ENCODE measurements at places on chromosomes 11 and 22.

DNA sequence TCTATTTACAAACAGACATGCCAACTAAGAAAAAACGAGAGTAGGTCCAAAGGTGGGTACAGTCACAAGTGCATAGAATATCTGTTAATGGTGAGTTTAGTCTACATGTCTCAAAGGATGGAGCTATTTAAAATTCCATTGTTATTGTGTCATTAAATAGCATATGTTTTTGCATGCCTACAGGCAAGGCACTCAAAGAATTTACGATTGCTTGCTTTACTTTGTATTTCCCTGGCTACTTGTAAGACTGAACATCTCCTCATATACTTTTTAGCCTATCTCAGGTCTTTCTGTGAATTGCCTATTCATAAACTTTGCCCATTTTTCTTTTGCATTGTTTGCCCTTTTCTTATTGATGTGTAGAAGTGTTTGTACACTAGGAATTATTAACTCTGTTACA, 39.7 kb downstream of the DEUP1 start:
- DNase-seq, result no peak

- DNase-seq, result no peak
These were observed 3.9 kb downstream of the ENDOD1 start for GRCh38 chr11:95093548-95093947.

- DNase-seq, result no peak
These were observed 2.6 kb downstream of the PGGHG start for GRCh38 chr11:291281-292210.

DNA sequence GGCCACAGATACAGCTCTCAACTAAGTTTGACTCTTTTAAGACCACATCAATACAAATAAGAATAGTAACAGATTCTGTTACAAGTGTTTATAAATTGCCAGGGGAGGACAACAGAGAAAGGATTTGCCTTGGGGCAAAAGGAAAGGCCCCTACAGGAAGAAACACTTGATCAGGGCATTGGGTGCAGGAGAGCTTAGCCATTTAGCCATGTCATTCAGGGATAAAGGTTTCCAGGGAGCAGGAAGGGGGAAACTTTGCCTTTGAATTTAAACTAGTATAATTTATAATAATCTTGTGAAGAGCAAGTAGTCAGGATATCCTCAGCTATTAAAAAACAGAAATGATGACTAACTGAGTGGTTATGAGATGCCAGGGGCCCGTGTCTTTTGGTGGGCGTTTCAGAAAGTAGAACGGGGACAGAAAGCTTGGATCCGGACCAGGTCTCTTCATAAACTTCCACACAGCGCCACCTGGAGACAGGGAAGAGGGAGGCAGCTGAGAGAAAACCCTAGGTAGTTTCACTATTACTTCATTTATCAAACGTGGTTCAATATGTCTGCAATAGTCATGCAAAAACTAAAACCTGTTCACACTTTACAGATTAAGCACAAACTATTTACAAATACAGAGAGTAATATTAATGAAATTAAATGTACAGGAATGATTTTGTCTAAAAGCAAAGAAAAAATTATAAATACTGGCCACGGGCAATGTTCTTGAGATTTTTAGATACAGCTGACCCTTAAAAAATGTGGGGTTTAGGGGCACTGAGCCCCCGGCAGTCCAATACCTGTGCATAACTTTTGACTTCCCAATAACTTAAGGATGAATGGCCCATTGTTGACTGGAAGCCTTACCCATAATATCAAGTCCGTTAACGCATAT, 11.0 kb upstream of the SLC5A4 start:
- DNase-seq, result peak; percentile 37

DNA sequence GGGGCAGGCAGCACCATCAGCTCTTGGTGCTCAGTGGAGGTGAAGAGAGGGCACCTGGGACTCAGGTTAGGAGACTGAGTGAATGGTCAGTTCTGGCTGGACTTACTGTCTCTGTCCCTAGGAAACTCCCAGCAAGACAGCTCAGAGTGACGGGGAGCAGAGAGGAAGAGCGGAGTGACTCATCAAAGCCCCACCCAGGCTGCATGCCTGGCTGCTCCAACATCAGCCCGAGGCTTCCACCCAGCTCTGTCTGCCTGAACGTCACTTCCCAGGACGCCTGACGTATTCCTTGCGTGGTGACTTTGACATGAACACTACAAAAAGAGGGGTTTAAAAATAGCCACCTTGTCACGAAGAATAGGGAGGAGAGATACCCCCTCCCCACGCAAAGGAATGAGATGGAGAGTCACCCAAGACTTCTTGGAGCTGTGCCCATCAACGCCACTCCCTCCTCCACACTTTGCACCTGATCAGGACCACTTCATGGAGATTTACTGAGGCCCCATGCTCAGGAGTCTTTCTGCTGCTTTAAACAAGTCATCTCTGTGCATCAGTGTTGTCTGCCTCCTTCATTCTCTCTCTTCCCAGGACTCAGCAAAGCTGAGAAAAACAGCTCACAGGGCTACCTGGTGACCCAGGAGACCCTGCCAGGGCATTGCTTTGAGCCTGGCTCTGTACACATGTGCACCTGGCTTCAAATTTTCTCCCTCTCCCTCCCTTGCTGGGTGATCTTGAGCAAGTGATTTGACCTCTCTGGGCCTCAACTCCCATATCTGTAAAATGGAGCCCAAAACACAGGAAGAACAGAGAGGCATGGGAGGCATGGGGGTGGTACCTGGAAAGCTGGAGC, 83.1 kb downstream of the MN1 start:
- peak; percentile 86 for DNase-seq

GRCh38 chr11:65604258-65604657, 8.7 kb upstream of the KCNK7 start:
- DNase-seq, result no peak

- DNase-seq, result no peak
These were observed 79.6 kb downstream of the PHF21B start for GRCh38 chr22:44930016-44930710.

GRCh38 chr11:133563505-133564025, 31.3 kb upstream of the OPCML start:
- no peak for DNase-seq

DNA sequence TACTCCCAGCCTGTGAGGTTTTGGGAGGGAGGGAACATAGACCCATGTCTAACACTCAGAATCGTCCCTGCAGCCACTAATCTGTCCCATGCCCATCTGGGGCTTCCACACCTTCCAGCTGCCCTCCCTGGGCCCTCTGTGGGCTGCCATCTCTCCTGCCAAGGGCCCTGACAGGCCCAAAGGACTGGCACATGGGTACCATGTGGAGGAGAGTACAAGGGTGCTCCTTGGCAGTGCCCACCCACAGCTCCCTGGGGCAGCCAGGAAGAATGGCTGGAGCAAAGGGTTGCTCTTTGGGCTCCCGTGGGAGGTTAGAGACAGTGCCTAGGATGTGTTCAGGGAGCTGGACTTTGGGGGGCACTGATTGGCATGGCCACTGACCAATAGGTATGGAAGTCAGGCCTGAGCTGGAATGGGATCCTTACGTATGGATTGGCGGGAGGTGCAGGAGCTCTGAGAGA, 56.8 kb downstream of the CD82 start:
- no peak for DNase-seq

- DNase-seq, result peak; percentile 78
These were observed 44.5 kb downstream of the WEE1 start for GRCh38 chr11:9617940-9618339.

GRCh38 chr11:61095021-61095420, 7.3 kb upstream of the CD5 start:
- no peak for DNase-seq

GRCh38 chr11:70458736-70459135, 60.4 kb downstream of the CTTN start:
- DNase-seq, result no peak

DNA sequence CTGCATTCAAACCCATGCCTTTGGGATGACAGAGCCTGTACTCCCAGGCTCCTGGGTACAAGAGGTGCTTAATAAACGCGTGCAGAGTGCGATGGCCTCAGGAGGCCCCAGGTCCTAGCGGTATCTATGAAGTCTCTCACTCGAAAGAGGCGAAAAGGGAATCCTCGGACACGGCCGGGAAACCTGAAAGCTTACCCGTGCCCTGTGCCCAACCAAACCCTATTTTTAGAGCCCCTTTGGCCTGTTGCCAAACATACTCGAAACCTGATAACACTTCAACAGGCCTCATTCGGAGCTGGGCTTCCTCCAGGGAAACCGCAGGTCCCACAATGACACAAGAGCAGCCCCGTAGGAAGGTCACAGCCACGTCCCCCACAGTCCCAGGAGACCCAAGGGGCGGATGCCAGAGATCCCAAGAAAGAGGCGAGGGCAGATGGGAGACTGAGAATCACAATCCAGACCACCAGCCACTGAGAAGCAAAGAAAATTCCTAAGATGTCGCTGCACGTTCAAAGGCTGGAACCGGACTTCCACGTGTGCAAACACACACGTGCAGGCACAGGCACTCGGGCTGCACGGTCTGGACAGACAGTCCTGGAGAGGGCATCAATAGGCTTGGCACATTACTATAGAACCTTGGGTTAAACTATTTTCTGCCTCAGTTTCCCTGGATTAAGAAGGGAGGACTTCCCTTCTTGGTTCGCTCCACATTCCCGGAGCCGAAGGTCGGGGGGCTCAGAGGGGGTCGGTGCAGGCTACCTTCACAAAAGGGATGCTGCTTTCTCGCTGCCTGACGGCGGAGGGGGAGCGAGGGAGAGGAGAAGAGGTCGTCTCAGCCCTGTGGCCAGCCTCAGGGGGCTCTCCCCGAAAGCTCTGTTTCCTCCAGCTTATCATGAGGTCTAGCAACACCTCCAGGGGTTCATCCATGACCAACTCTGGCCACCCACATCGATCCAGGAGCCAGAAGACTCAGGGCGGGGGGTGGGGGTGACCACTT, 8.2 kb downstream of the PDGFB start:
- no peak for DNase-seq

- DNase-seq, result peak; percentile 94
These were observed 206.5 kb downstream of the NAV2 start for GRCh38 chr11:19919050-19919561.

DNA sequence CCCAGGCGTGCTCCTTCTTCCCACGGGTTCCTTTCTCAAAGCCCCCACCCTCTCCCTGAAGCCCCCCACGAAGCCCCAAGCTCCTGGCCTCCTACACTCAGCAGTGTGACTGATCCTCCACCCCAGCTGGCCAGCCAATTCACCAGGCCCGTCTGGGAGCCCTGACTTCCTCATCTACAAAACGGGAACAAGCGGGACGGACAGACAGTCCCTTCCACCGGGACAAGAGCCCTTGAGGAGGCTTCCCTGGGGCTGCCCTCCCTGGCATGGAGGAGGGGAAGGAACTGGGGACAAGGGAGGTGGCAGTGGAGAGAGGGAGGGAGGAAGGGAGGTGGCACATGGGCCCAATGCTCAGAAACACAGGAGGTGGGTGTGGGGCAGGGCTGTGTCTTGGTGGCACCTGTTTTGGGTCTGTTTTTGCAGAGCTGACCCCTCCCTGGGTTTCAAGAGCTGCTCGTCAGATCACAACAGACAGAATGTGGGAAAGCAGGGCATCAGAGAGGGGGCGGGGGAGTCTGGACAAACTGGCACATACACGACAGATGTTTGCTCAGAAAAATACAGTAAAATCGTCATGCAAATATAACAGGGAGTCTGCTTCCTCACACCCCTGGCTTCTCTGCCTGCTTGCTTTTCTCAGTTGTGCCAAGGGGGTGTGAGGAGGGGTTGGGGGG, 56.8 kb downstream of the ELFN2 start:
- DNase-seq, result no peak

GRCh38 chr11:1293619-1294015, 15.8 kb downstream of the TOLLIP start:
- DNase-seq, result no peak

DNA sequence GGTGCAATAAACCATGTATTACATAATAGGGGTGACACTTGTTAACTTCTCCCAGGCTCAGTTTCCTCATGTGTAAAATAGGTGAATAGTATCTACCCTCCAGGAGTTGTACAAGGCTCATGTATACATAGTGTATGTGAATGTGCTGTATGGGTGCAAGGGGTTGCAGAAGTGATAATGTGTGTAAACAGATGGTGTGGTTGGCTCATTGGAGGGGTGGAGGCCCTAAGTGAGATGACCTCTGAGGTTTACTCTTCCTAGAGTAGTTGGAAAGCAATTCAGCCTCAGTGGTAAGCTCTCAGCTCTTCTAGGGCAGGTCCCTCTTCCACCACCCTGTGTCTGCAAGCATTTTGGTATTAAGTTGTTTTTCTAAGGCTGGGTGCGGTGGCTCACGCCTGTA, 102.4 kb downstream of the PTPRJ start:
- no peak for DNase-seq

Measured in fibroblast of the conjunctiva (primary cell).